ENCODE measurements at places on chromosomes 11 and 22.

DNA sequence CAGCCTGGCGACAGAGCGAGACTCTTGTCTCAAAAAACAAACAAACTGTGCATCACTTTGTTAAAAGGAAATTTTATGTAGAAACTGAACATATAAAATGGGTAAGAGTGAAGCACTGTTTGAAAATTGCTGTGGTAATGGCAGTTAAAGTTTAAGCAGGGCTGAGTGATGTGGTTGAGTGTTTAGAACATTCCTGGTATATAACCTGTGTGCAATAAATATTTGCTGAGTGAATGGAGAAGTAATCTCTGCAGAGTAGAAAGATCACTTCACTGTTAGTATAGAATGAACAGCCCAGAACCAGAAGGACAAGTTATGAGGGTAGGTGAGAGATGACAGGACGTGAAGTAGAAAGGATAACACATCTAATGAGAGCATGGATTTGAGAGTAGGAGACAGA, 27.3 kb downstream of the CECR2 start:
- DNase-seq, result no peak

GRCh38 chr11:14713496-14714244, 70.1 kb downstream of the PDE3B start:
- peak; percentile 48 for DNase-seq

DNA sequence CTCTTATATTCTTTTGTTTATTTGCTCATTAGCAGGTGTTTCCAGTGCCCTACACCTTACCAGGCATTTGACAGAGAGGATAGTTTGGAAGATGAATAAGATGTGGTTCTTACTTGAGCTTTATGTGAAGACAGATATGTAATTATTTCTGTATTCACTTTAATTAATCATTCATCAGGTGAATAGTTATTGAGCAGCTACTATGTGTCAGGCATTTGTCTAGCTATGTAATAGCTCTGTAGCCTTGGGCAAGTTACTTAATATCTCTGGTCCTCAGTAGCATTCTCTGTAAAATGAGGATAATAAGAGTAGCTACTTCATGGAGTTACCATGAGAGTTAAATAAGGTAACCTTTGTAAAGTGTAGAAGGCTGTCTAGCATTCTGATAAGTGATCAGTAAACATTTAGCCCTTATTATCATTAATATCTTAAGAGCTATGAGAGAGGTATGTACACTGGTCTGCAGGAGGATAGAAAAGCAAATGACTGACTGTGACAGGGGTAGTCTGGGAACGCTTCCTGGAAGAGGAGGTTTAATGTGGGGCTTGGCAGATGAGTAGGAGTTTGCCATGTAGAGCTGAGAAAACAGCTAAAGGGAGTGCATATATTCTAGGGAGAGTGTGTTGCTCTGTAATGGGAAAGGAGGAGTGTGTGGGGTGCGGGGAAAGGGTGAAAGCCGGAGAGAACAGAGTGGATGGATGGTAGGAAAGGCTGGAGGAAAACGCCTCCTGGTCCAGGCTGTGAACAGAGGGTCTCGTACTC, 56.1 kb downstream of the MICAL2 start:
- DNase-seq, result no peak

DNA sequence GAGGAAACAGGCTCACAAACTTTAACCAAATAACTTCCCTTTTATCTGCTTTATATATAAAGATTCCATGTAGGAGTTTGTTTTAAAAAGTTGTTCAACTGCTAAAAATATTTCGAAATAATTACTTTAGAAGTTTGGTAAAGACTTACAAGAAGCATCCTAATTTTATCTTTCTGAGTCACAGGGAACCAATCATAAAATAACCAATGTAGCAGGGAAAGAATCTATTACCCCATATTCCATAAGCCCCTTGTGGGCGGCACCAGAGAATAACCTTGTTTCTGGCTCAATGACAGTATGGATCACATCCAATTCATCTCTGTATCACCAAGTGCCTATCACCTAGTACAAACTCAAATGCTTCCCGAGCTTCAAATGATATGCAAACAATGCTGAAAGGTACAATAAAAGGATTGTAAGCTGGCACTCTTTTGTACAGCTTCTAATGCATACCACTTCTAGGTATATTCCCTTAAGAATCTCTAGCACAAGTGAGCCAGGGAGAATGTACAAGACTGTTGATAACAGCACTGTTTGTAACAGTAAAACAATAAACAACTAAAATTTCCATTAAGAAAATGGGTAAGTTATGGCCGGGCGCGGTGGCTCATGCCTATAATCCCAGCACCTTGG, 158.4 kb downstream of the ATG16L2 start:
- no peak for DNase-seq

DNA sequence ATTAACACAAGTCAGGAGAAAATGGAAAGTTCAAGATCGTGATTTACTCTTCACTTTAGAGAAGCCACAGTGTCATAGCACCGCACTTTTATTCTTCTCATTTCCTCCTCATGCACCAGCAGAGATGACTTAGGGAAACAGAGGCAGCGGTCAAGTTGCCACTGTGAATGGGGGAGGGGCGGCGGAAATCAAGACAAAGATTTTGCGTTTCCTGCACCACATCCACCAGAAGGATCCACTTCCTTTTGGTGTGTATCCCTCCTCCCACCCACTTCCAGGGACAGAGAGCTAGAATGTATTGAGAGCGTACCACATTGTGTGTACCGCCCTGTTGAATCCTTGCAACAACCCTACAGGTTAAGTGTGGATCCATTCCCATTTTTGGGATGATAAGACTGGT, 21.8 kb downstream of the TSPAN18 start:
- DNase-seq, result no peak

- no peak for DNase-seq
Observed at GRCh38 chr11:19735157-19735908, 22.7 kb downstream of the NAV2 start.

GRCh38 chr11:68812526-68812925, 29.2 kb downstream of the CPT1A start:
- DNase-seq, result no peak

DNA sequence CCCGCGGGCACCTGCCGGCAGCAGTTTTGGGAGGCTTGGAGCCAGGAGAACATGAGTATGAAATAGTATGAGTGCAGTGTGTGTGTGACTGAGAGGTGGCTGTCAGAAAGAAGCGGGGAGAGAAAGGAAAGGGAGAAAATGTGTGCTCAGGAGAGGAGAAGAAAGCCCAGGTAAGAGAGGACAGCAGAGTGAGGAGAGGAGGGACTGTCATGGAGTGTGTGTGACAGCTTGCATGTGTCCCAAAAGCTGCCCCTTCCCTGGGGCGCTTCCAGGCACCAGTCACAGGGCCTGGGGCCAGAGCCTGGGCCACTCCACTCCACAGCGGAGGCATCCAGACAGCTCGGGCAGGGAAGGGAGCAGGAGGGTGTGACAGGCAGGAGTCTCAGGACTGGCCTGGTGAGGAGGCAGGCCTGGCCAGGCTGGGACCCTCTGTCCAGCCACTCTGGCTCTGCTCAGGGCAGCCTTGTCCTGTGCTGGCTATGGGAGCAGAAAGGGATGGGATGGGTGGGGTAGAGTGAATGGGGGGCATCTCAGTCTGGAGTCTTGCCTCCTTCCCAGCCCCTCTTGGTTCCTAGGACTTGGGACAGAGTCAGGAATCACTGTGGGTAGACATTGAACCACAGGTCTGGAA, 949 bp downstream of the MMP11 start:
- no peak for DNase-seq

DNA sequence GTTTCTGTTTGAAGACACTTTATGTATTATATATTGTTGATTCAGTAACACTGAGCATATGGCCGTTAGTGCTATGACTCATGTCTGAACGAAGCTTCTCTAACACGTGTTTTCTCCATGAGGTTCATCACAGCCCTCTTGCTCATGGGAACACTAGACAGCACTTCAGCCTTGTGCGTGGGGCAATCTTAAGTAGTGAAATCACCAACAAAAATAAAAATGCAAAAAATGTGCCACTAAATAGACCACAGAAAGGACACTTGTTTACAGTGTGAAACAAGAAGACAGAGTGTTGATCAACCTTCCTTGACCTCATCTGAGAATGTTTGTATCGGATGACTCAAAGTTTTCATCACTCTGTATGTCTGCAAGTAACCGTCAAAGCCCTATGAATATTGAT, 94.5 kb downstream of the FDX1 start:
- no peak for DNase-seq

- DNase-seq, result peak; percentile 69
Observed at GRCh38 chr11:1772270-1773130, 8.8 kb upstream of the CTSD start.
